Karpas-422 (cell line): ENCODE measurements at places on chromosomes 3 and 15. TPM values are rescaled to one million over a fixed set of nuclear protein-coding genes. Genes with fewer than 3 reads are reported as not detected.

GRCh38 chr3:190339130-190339529 is 16.9 kb upstream of the CLDN1 start:
- no peaks in the 10 kb centered on the region for H3K36me3 ChIP-seq
- no peak overlapping the region for H3K4me3 ChIP-seq
- H3K27ac ChIP-seq: no peak overlapping the region
- no peaks in the 10 kb centered on the region for H3K27me3 ChIP-seq
- no peak for DNase-seq

- H3K4me3 ChIP-seq: no peak overlapping the region
- H3K36me3 ChIP-seq: no peaks in the 10 kb centered on the region
- H3K4me1 ChIP-seq: no peaks in the 10 kb centered on the region
Measured at GRCh38 chr15:61480863-61481262, 251.8 kb upstream of the RORA start.

SERPINI2 gene
- not detected in 2 replicates for total RNA-seq

SEMA5B gene
- not detected in 2 replicates for total RNA-seq

- H3K4me1 ChIP-seq: no peaks in the 10 kb centered on the region
- no peaks in the 10 kb centered on the region for H3K36me3 ChIP-seq
- H3K27me3 ChIP-seq: no peaks in the 10 kb centered on the region
- DNase-seq: no peak
Measured at GRCh38 chr15:101615986-101616848, 36.0 kb downstream of the TM2D3 start.

GRCh38 chr3:77489216-77489615 is 449.3 kb downstream of the ROBO2 start:
- no peak overlapping the region for H3K4me3 ChIP-seq
- H3K27ac ChIP-seq: no peak overlapping the region
- no peaks in the 10 kb centered on the region for H3K27me3 ChIP-seq
- no peaks in the 10 kb centered on the region; the same call in 1 of the 2 replicates for H3K36me3 ChIP-seq
- no peaks in the 10 kb centered on the region for H3K4me1 ChIP-seq
- no peak for DNase-seq

- H3K27me3 ChIP-seq: no peaks in the 10 kb centered on the region
- H3K27ac ChIP-seq: peak overlapping the region; percentile 66
- H3K4me1 ChIP-seq: peaks cover 47% of the 10 kb centered on the region
- H3K4me3 ChIP-seq: peak overlapping the region; percentile 33
- no peak for DNase-seq
Measured at GRCh38 chr15:67569668-67570067, 27.2 kb downstream of the MAP2K5 start.

- DNase-seq: no peak
- no peak overlapping the region for H3K27ac ChIP-seq
- H3K4me1 ChIP-seq: no peaks in the 10 kb centered on the region
- no peaks in the 10 kb centered on the region for H3K36me3 ChIP-seq
Measured at GRCh38 chr15:99181545-99181971, 67.8 kb downstream of the TTC23 start.
